Heart right ventricle (tissue), 16 donors: ENCODE measurements at places on chromosomes 7 and 10. TPM values are rescaled to one million over a fixed set of nuclear protein-coding genes. Genes with fewer than 3 reads are reported as not detected.

DNA sequence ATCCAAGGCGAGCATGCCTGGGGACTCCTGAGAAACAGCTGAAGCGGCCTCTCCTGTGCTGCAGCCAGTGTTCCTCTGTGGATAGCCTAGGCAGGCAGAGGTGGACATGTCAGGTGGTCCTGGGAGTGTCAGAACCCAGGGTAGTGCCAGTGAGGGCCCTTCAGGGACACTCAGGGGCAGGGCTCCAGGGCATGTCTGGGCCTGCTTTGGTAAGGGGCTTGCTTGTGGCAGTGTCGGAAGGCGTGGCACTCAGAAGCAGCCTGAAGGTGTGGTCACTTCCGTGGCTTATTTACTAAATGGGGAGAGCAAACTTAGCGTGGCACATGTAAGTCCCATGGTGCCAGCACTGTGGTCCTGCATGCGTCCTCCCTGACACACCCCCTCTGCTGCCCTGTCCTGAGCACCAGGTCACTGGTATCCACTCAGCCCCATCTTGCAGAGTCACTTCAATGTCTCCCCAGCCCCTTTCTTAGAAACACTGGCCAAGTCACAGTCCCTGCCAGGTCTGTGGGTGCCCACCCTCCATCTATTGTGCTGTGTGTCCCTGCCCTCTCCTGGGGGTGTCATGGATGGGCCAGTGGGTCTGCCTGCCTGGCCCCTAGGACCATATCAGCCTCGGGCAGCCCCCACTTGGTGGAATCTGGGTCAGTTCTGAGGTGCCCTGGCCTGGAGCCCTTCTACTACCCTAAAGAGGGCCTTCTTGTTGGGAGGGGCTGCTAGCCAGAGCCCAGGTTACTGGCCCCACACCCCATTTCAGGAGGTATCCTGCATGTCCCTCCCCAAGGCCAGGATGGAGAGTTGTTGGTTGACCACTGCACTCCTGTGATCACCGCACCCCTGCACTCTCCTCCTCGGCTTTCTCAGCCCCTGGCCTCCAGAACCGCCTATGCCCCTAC, 6.4 kb downstream of the ZMIZ2 start:
- no peak for DNase-seq

The ZNF804B gene
- not detected for total RNA-seq

The FGFR2 gene
- total RNA-seq = 0.09 TPM

The SLC16A12 gene
- 2.8 TPM for total RNA-seq

- no peak for DNase-seq
These were observed 245.0 kb downstream of the FOXP2 start for GRCh38 chr7:114659409-114660125.

DNA sequence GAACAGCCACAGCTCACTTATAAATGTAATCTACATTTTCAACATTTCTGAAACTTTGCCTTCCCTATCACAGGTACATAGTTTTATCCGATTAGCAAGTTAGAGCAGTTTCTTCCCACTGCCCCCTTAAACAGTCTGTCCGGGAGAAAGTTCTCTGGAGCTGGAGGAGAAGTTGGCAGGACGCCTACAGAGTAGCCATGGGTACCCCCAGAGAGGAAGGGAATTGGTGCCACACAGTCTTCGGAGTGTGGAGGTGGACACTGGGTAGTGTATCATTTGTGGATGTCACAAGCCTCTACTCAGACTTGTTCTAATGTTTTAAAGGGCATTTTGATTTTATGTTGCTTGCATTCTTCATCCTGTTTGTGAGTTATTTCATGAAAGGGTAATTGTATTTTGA, 39.0 kb downstream of the TAF3 start:
- no peak for DNase-seq

- DNase-seq = no peak
These were observed 298.7 kb downstream of the THSD7A start for GRCh38 chr7:11533229-11533820.
